NCI-H460 (cell line): ENCODE measurements at places on chromosomes 1 and 21. TPM values are rescaled to one million over a fixed set of nuclear protein-coding genes. Genes with fewer than 3 reads are reported as not detected.

DNA sequence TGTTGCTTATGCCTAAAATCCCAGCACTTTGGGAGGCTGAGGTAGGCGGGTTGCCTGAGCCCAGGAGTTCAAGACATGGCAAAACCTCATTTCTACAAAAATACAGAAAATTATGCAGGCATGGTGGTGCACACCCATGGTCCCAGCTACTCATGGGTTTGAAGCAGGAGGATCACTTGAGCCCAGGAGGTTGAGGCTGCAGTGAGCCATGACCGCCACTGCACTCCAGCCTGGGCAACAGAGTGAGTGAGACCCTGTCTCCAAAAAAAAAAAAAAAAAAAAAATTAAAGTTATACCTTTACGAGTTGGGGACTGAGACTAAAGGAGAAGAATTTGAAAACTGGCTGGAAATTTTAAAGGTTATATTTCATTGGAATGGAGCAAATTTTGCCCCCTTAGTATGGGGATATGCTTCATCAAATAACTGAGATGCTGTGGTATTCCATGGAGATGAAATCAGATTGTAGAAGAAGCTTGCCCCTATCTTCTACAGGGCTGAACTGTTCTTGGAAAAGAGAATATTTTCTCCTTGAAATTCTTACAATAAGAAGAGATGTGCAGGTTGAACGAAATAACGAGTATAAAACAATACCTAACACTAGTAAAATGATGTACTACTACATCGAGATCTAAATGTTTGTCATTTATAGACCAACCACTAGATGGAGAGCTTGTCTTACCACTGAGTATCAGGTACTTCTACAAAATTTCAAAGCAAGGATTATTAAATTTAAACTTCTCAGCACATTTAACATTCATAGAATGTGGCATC lies 34.9 kb upstream of the SCYL3 start:
- DNase-seq = peak; percentile 60

- no peak for DNase-seq
Observed at GRCh38 chr1:228194436-228194835, 13.4 kb upstream of the OBSCN start.

DNA sequence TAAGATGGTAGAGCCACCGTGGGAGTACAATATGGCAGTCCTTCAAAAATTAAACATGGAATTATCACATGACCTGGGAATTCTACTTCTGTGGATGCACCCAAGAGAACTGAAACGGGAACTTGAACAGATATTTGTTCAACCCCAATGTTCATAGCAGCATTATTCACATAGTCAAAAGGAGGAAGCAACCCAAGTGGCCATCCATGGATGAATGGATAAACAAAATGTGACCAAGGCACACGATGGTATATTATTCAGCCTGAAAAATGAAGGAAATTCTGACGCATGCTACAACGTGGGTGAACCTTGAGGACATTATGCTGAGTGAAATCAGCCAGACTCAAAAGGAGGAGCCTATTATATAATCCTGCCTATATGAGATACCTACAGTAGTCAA lies 22.8 kb upstream of the LAPTM5 start:
- no peak for DNase-seq

DNA sequence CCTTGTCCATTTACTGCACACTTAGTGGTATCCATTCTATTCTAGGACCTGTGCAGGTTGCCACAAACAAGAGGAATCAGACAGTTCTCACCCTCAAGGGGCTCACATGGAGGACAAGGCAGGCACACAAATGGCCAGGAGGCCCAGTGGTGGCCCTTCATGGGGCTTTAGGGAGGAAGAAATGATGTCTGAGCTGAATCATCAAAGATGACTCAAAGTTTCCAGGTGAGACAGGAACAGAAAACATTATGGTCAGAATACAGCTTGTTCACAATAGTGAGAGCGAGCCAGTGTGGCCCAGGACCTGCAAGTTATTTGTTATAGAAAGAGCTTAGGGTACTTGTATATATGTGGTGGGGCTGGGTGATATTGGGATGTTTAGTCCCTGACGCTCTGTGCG lies 26.4 kb downstream of the SHISAL2A start:
- DNase-seq = no peak

- DNase-seq = no peak
Observed at GRCh38 chr1:2148691-2149090, 45.9 kb downstream of the FAAP20 start.

- no peak for DNase-seq
Observed at GRCh38 chr1:221756830-221757551, 15.1 kb upstream of the DUSP10 start.

DNA sequence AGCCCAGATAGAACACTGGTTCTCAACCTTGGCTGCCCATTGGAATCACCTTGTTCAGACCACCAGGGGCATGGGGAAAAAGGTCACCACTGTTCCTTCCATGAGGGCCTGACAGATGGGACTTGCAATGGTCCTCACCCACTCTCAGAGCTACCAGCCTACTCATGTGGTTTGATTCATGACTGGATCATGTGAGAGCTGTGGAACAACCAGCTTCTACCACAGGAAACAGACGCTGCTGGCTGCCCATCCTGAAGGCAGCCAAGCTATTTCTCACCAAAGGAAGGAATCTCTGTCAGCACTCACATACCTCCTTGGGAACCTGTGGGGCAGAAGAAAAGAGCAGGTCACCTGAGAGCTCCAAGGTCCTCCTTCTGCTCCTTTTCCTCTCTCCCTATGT lies 53.6 kb downstream of the CAPN8 start:
- DNase-seq = no peak

DNA sequence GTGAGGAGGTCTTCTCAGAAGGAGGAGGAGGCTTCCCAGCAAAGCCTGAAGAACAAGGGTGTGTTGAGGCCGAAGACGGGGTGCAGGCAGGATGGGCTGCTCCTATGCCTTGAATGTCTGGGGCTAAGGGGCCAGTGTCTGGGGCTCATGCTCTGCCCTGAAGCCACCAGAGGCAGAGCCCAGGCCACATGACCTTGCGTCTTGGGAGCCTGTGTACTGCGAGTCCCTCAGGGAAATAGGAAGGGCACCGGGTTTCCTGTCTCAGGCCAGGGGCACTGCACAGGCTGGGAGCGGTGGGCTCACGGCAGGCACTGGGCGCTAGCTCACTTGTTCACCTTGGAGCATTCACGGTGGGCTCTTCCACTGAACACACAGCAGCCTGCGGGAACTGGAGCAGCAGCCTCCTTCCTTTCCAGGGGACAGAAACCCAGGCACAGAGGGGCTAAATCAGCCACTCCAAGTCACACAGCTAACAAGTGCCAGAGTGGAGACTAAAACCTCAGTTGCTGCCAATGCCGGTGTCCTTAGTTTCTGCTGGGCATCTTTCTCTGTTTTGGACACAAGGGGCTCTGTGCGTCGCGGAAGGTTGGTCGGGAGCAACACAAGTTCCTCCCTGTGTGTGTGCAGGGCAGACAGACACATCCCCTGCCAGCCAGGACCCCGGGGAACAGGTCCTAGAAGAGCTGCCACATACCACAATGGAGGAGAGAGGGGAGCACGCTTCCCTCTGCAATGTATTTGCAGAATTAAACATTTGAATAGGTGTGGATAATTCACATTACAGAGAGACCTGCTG lies 104.8 kb upstream of the C1orf174 start:
- DNase-seq = no peak

DNA sequence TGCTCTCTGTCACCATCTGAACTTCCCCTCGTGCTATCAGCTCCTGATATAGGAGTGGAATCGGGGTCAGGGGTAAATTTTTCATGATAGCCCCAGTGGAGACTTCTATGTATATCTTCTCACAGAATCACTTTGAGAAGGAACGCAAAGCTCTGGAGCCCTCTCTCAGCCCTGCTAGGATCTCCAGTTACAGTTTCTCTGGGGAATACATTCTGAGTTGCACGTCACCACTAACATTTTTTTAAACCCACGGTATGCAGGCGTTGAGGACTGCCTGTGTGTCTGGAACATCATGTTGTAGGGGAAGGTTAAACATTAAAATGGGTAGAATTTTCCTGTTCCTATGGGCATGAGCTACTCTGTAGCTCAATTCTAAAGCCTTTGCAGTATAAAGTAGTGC lies 116.4 kb upstream of the FAM78B start:
- DNase-seq = no peak

GRCh38 chr1:46747683-46748288 lies 28.9 kb upstream of the EFCAB14 start:
- DNase-seq = peak; percentile 41

DNA sequence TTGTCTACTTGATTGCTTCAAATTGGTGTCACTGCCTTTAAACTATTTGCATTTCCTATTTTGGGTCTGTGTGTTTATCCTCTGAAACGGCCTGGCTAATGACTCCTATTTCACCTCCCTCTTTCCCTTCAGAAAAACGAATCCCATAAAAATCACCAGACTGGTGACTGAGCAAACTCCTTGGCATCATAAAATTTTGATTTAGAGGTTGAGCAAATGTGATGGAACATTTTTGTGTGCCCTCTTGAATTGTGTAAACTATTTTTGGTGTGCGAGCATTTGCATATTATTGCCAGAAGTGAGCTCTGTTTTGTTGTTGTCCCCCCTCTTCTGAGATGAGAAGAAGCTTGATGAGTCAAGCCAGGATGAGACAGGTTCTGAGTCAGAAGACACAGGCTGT lies 316.1 kb downstream of the AJAP1 start:
- no peak for DNase-seq

GRCh38 chr1:67832737-67833601 lies at the start of gene GNG12:
Gene GNG12, minus strand, starts transcription at chr1:67833467. Its CDS starts 125,781 bp downstream, at chr1:67707686.
- peak; percentile 75 for DNase-seq

- DNase-seq = no peak
Observed at GRCh38 chr21:42022906-42023305, 12.7 kb upstream of the ZBTB21 start.

GRCh38 chr1:179253286-179253972 lies 24.0 kb upstream of the ABL2 start:
- DNase-seq = no peak

GRCh38 chr1:86913399-86913895 lies 479 bp downstream of the SELENOF start:
- peak; percentile 6 for DNase-seq

GRCh38 chr1:10744654-10745238 lies 51.7 kb downstream of the CASZ1 start:
- no peak for DNase-seq

- no peak for DNase-seq
Observed at GRCh38 chr1:163115887-163116286, 46.7 kb downstream of the RGS4 start.

DNA sequence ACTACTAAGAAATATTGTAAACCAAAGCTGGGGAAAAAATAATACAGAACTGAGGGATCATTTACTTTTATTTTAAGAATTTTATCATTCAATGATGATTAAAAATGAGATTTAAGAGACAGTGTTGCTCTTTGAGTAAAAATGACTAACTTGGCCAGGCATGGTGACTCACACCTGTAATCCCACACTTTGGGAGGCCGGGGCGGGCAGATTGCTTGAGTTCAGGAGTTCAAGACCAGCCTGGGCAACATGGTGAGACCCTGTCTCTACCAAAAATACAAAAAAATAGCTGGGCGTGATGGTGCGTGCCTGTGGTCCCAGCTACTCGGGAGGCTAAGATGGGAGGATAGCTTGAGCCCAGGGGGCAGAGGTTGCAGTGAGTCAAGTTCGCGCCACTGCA lies 21.8 kb upstream of the PLEKHO1 start:
- DNase-seq = no peak

Gene CELA2A
- total RNA-seq = not detected in 2 replicates

Gene SPRR2B
- not detected in 2 replicates for total RNA-seq

Gene TSPAN1
- total RNA-seq = 0.07 and 1.0 TPM in 2 replicates

Gene MFN2
- 29.8 and 32.0 TPM in 2 replicates for total RNA-seq

Gene GNG12
- total RNA-seq = 267 and 272 TPM in 2 replicates

Gene C1QA
- not detected in 2 replicates for total RNA-seq

Gene PTCH2
- 0.02 and 0.12 TPM in 2 replicates for total RNA-seq

Gene CD160
- total RNA-seq = not detected in 2 replicates
